ENCODE measurements at places on chromosomes 3 and 15. TPM values are rescaled to one million over a fixed set of nuclear protein-coding genes. Genes with fewer than 3 reads are reported as not detected.

The WDR82 gene
- total RNA-seq = 57.6 TPM

The GNB4 gene
- total RNA-seq = 128 TPM

The CHRM5 gene
- under 0.01 TPM for total RNA-seq

The PGBD4 gene
- total RNA-seq = 1.6 TPM

The SERPINI2 gene
- not detected for total RNA-seq

The GLDN gene
- total RNA-seq = 9.4 TPM

The CYP1A1 gene
- 0.12 TPM for total RNA-seq

The RARB gene
- 25.8 TPM for total RNA-seq

The RARRES1 gene
- total RNA-seq = 0.65 TPM

The PLSCR2 gene
- total RNA-seq = not detected

The STT3B gene
- 140 TPM for total RNA-seq

The PRRT3 gene
- total RNA-seq = 6.0 TPM

The RPL39L gene
- 12.5 TPM for total RNA-seq

The MORC1 gene
- total RNA-seq = not detected

The PPP2R3A gene
- total RNA-seq = 33.6 TPM

The CLDN18 gene
- total RNA-seq = not detected
